NCI-H526 (cell line): ENCODE measurements at places on chromosomes 4 and X.

DNA sequence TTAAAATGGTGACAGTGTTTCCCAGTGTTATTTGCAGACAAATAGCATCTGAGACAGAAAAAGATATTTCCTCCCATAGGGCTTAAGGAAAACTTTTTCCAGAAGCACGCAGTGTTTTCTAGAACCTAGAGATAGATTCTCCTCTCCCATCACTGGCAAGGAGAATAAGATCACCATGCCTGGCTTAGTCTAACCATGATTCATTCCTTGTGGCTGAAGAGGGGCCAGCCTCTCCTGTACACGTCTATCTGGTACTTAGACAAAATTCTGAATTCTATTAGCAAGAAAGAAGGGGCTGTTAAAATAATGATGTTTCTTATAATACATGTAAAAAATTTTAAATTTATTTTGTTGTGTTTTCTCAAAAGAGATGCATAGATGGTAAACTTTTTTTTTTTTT is 296.1 kb upstream of the LDB2 start:
- no peak for DNase-seq

DNA sequence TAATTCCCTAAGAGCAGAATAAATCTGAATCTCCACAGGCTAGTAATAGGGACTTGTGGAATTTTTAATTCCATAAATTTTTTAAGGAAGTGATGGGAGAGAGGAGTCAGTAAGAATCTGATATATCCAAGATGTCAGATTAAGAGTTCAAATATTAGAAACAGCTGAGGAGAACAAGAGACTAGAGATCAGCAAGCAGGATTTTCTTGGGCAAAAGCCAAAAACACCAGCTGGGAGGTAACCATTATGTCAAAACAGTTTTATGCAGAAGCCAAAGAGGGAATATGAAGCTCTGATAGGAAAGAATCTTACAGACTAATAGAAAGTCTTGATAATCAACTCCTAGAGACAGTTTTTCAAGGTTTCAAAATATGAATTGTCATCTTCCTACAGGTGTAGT is 72.2 kb upstream of the RBPJ start:
- DNase-seq: no peak

DNA sequence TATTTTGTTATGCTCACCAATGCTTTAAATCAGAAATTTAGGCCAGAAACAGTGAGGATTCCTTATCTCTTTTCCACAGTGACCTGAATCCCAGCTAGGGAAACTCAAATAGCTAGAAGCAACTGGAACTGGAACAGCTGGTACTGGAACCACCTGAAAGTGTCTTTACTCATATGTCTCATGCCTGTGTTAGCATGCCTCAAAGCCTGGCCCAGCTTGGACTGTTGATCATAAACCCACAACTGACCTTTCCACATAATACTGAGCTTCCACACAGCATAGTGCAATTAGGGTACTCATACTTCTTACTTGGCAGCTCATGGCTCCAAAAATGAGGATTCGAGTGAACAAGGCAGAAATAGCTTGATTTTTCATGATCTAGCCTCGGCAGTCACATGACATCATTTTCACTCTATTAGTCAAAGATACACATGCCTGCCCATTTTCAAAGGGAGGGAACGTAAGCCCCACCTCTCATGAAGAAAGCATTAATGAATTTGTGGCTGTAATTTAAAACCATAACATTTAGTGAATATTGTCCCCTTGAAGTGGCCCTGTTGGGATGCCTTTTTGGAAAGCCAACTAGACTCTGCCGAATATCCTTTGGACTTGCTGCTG is 80.8 kb upstream of the ACSL1 start:
- DNase-seq: no peak

DNA sequence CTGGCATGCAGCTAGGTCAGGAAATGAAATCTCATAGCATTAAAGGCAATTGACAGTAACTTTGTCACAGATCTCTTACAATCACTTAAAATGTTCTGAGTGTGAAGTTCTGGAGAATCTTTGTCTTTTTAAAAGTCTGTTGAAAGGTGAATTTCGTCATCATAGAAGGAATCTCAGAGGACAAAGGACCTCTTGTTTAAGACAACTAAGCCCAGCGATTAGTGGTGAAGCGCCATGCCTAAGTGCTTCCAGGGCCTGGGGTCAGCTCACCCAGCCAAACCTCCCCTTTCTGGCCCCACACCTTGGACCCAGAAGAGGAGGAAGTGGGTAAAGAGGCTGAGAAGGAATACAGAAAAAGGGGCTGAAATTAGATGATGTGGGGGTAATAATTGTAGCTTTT is 8.5 kb downstream of the FRMD7 start:
- DNase-seq: no peak

- no peak for DNase-seq
Observed at GRCh38 chr4:164438321-164438720, 315.6 kb upstream of the SMIM31 start.

DNA sequence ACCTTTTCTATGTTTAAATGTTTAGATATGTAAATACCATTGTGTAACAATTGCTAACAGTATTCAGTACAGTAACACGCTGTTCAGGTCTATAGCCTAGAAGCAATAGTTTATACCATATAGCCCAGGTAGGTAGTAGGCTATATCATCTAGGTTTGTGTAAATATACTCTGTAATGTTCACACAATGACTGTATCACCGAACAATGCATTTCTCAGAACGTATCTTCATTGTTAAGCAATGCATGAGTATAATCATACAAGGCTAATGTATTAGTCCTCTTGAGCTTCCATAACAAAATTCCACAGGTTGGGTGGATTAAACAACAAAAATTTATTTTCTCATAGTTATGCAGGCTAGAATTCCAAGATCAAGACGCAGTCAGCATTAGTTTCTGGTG is 22.7 kb downstream of the ARMCX4 start:
- DNase-seq: no peak

DNA sequence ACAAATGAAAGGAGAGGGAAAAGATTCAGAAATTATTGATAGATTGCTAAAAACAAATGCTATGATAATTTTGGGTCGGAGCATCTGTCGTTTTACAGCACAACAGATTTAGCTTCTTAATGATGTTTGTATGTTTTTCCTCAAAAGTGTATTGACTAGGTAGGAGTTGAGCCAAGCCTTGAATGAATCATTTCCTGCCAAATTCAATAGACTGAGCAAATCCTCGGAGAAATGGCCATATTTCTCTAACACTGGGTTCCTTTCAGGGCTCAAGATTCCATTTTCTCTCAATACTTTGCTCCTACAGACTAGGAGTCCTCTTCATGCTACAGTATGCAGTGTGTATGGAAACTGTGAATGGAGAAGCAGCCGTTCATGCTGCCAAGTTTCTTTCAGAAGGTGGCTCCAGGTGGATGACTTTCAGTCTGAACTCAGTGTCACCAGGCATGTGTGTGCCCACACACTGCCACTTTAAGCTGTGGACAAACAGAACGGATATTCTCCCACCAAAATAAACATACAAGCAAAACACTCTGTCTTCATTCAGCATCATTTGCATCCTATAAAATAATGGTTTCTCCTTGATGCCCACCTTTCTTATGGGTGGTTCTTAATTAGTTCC is 146.0 kb downstream of the TBL1X start:
- DNase-seq: no peak

GRCh38 chr4:104138116-104138515 is 356.6 kb downstream of the CXXC4 start:
- no peak for DNase-seq

DNA sequence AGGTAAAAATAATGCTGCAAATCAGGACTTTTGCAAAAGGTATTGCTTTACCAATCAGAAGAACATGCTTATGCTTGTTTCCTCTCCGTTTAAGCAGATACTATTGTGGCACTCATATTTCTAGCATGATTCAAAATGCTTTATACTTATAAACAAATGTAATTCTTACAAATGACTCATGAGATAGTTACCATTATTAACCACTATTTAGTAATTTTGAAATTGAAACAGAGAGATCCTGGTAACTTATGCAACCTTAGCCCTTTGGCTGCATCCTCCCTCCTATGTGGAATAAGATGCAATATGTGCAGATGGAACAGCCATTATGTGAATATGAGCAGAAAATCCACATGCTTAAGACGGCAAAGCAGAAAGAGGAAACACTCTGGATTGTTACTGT is 164.7 kb downstream of the PCDH18 start:
- no peak for DNase-seq

GRCh38 chrX:46681849-46682248 is 77.1 kb downstream of the SLC9A7 start:
- DNase-seq: no peak

- DNase-seq: no peak
Observed at GRCh38 chr4:26542991-26543390, 40.9 kb upstream of the TBC1D19 start.

- peak; percentile 31 for DNase-seq
Observed at GRCh38 chr4:138494931-138495330, 252.8 kb upstream of the SLC7A11 start.

DNA sequence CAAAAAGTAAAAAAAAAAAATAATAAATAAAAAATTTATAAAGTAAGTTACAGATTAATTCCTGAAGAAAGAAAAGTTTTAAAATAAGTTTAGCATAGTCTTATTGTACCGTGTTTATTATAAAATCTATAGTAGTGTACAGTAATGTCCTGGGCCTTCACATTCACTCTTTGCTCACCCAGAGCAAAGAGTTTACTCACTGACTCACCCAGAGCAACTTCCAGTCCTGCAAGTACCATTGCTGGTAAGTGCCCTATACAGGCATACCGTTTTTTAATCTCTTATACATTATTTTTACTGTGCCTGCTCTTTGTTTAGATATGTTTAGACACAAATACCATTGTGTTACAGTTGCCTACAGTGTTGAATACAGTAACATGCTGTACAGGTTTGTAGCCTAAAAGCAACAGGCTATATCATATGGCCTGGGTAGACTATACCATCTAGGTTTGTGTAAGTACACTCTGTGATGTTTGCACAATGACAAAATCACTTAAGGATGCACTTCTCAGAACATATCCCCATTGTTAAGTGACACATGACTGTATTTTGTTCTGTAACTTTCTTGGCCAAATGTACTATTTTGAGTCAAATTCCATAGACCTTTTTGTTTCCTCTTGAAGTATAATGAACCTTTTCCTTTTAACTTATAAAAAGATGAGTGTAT is 199.0 kb upstream of the NUDT6 start:
- DNase-seq: no peak

- DNase-seq: no peak
Observed at GRCh38 chrX:54359408-54359807, 1.6 kb upstream of the WNK3 start.

DNA sequence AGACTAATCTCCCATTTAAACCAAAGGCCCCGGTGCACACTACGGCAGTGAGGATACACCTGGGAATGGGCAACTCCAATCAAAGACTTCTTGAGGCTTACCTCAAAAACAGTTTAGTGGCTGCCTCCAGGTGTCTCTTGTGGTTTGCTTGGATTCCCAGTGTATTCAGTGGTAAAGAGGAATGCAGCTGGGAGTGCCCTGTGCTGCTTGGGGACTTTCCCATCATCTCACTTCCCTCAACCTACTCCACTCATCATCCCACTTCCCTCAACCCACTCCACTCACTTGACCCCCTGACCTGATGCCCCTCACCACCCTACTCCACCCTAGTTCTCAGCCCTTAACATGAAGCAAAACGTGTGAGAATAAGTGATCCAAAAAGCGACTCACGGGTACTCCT is 177.3 kb upstream of the ETNPPL start:
- no peak for DNase-seq
